ENCODE measurements at places on chromosomes 7 and 10.

- DNase-seq = no peak
Measured at GRCh38 chr10:79413196-79413595, 32.2 kb downstream of the ZCCHC24 start.

- DNase-seq = no peak
Measured at GRCh38 chr10:131088619-131089018, 222.9 kb downstream of the TCERG1L start.

DNA sequence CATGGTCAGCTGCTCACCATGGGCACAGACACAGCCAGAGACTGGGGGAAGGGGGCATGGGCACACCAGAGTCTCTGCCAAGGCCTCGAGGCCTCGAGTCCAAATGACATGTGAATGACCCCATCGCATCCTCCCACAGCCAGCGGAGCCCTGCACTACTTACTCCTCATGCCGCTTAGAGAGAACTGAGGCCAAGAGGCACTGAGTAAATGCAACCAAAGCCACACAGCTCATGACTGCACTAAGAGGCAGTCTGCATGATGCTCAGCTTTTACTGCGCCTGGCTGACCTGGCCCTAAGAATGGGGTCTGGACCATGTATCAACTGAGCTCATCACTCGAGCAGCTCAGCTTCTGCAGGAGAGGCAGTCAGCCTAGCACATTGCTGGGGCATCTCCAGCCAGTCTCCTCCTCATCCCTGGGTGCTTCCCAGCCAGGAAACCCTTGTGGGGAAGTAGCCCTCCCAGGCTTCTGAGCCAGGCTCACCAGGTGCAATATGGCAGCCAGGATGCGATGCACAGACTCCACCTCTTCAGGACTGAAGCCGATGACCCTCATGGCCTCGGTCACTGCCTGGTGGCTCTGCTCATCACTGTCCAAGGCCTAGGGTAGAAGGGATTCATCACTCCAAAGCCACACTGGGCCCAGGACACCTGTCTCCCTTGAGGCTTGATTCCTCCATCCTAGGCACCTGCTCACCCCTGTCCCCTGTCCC lies 7.5 kb downstream of the MYO1G start:
- no peak for DNase-seq

- no peak for DNase-seq
Measured at GRCh38 chr7:66013938-66014337, 31.9 kb upstream of the GUSB start.

DNA sequence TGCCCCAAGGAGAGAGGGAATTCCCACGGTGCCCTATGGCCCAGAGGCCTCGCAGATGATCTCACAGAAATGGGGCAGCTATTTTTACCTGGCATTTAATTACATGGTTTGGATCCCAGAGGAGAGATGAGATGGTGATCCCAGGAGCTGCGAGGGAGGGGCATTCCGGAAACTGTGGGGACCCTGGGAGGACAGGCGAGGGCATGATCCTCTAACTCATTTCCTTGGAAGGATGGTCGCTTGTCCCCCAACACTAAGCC lies 9.4 kb downstream of the SH2B2 start:
- DNase-seq = no peak

DNA sequence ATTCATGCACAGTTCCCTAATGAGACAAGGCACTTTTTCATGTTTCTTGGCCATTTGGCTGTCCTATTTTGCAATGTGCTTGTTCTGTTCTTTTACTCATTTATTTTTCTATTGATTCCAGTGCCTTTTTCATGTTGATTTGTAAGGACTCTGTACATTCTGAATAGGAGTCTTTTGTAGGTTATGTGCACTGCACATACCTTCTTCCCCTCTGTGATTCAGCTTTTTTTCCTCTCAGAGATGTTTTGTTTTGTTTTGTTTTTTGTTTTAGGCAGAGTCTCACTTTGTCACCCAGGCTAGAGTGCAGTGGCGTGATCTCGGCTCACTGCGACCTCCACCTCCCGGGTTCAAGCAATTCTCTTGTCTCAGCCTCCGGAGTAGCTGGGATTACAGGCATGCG lies 59.7 kb downstream of the KCNH2 start:
- no peak for DNase-seq

All from activated CD4-positive, alpha-beta T cell treated with anti-CD3 and anti-CD28 coated beads, Interleukin-2, amount 50 U/mL, for 24 hours (primary cell).